ENCODE measurements at places on chromosomes 16 and 17. TPM values are rescaled to one million over a fixed set of nuclear protein-coding genes. Genes with fewer than 3 reads are reported as not detected.

The ZPBP2 gene
- total RNA-seq: 0.74 TPM

The HYDIN gene
- not detected for total RNA-seq

The UMOD gene
- total RNA-seq: not detected

The NPIPB8 gene
- total RNA-seq: 1.3 TPM

The MT1G gene
- total RNA-seq: 41.0 TPM

The KRT33A gene
- total RNA-seq: not detected

The CTF1 gene
- total RNA-seq: not detected

The GHDC gene
- total RNA-seq: 18.4 TPM

The CCL7 gene
- not detected for total RNA-seq

The ZNF423 gene
- total RNA-seq: not detected

The TK2 gene
- 5.6 TPM for total RNA-seq

DNA sequence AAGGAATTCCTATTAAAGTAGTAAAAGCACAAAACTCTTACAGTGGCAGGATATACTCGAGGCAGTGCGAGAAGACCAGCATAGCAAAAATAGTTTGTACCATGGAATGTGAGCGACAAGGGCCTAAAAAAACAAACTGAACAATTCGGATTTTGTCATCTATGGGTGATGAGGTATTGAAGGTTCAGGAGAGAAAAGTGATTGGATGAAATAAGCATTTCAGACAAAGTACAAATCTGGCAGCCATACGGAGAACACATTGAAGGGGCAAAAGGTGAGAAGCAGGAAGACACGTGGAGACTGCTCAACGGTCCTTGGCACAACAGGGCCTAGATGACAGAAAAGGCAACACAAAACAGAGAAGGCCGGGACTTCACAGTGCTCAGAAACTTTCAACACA, 22.5 kb downstream of the MYH10 start:
- no peaks in the 10 kb centered on the region for H3K27me3 ChIP-seq
- no peak overlapping the region for H3K27ac ChIP-seq
- H3K4me1 ChIP-seq: no peaks in the 10 kb centered on the region
- no peaks in the 10 kb centered on the region for H3K36me3 ChIP-seq

GRCh38 chr17:41403404-41404023, 6.1 kb upstream of the KRT31 start:
- DNase-seq: no peak
- no peak overlapping the region for H3K27ac ChIP-seq
- no peaks in the 10 kb centered on the region for H3K36me3 ChIP-seq

GRCh38 chr16:66936889-66937554, 1.7 kb downstream of the CES2 start:
- no peaks in the 10 kb centered on the region for H3K27me3 ChIP-seq
- no peak overlapping the region for H3K27ac ChIP-seq
- DNase-seq: no peak
- H3K4me3 ChIP-seq: no peak overlapping the region
- peaks cover 33% of the 10 kb centered on the region for H3K4me1 ChIP-seq
- H3K36me3 ChIP-seq: peaks cover 15% of the 10 kb centered on the region

DNA sequence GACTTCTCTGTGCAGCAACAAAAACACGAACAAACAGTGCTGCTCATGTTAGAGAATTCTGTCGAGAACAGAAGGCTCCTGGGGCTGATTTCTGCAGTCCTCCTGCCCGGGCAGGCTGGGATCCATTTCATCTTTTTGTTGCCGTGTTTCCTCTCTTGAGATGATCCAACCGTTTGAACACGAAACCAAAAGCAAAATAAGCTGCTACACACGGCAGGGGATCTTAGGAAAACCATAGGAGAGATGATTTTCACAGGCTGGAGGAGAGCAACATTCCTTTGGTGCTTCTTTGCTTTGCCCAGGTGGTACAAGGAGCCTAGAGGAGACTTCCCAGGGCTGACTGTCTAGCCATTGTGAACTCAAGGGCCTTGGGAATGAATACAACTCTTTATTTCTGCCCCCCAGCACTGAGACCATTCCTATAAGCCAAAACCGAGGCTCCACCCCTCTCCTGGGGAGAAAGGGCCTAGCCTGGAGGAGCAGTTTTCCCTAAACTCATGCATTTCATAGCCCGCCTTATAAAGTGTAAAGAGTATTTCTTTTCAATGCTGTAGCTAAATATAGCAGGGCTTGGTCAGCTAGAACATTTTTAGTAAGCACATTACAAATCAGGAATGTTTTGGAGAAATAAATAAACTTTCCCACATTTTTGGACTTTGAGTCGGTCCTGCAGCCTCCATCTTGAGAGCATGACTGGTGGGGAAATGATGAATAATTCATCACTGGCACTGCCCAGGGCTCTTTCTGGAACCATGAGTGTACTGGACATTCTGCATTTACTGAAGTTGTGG, 7.7 kb downstream of the FOXL1 start:
- no peak for DNase-seq
- no peaks in the 10 kb centered on the region for H3K36me3 ChIP-seq
- H3K4me3 ChIP-seq: no peak overlapping the region
- no peaks in the 10 kb centered on the region for H3K27me3 ChIP-seq

DNA sequence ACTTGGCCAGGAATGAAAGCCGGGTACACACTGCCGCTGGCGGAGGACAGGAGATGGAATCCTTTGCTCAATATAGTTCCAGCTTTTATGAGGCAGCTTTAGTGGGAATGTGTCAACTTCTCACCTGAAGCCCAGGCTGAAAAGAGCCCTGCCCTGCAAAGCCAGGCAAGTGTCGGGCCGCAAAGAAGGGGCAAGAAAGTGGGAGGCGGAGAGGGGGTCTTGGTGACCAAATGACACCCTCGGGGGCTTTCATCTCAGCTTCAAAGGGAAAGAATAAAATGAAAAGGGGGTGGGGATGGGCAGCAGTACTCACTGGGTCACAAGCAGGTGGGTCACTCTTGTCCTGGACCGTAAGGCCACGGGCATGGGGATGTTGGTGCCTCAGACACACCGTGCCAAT, 62.9 kb downstream of the C16orf95 start:
- no peaks in the 10 kb centered on the region for H3K36me3 ChIP-seq
- no peaks in the 10 kb centered on the region for H3K27me3 ChIP-seq
- no peaks in the 10 kb centered on the region for H3K4me1 ChIP-seq
- no peak for DNase-seq
- H3K27ac ChIP-seq: no peak overlapping the region
- no peak overlapping the region for H3K4me3 ChIP-seq

DNA sequence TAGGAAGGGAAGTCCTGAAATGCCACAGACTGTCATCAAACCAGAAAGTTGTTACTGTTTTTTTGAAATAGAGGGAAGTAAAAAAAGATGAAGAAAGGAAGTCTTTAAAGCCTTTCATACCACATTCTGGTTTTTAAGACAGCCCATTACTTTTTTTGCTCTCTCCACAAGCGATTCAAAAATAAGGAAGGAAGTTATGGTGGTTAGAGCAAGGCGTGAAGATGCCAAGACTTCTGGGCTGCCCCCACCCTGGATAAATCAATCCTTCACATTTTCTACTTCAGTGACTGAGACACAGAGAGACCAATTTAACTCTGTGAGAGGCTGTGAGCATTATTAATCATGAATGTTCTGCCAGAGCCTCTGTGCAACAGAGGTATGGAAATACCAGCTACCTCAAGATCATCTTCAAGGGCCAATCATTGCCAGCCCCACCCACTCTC, 82.3 kb upstream of the BCAR1 start:
- H3K27ac ChIP-seq: no peak overlapping the region
- H3K36me3 ChIP-seq: no peaks in the 10 kb centered on the region

- no peaks in the 10 kb centered on the region for H3K4me1 ChIP-seq
- H3K36me3 ChIP-seq: no peaks in the 10 kb centered on the region
- no peak overlapping the region for H3K4me3 ChIP-seq
- H3K27me3 ChIP-seq: no peaks in the 10 kb centered on the region
Measured at GRCh38 chr16:12661656-12662172, 142.0 kb downstream of the CPPED1 start.

GRCh38 chr16:83701494-83701893, 106.3 kb upstream of the HSBP1 start:
- H3K4me3 ChIP-seq: no peak overlapping the region
- no peaks in the 10 kb centered on the region for H3K27me3 ChIP-seq
- no peak for DNase-seq
- H3K4me1 ChIP-seq: no peaks in the 10 kb centered on the region
- no peaks in the 10 kb centered on the region for H3K36me3 ChIP-seq
- no peak overlapping the region for H3K27ac ChIP-seq

GRCh38 chr17:62998166-62998565, 32.1 kb downstream of the TANC2 start:
- no peak overlapping the region for H3K27ac ChIP-seq
- DNase-seq: no peak
- no peaks in the 10 kb centered on the region for H3K4me1 ChIP-seq
- no peaks in the 10 kb centered on the region for H3K27me3 ChIP-seq
- H3K36me3 ChIP-seq: no peaks in the 10 kb centered on the region

DNA sequence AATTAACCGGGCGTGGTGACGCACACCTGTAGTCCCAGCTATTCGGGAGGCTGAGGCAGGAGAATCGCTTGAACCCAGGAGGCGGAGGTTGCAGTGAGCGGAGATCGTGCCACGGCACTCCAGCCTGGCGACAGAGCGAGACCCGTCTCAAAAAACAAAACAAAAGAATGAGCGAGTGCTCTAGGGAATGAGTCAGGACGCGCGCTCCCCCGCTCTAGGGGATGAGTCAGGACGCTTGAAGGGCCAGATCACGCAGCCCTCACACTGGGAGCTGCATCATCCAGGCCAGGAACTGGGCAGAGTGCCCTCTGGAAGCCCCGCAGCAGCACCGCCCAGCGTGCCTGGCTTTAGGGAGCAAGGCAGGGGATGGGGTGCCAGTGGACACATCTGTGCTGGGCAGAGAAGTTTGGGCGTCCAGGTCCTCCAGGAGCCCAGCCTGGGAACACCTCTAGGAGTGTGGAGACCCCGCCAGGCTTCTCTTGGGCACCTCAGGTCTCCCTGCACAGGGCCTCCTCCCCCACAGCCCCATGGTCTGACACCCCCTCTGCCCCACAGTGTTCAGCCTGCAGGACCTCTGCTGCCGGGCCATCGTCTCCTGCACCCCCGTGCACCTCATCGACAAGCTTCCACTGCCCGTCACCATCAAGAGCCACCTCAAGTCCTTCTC, 3.9 kb upstream of the WFIKKN1 start:
- DNase-seq: no peak
- H3K4me3 ChIP-seq: no peak overlapping the region
- H3K4me1 ChIP-seq: no peaks in the 10 kb centered on the region
- H3K27ac ChIP-seq: no peak overlapping the region

DNA sequence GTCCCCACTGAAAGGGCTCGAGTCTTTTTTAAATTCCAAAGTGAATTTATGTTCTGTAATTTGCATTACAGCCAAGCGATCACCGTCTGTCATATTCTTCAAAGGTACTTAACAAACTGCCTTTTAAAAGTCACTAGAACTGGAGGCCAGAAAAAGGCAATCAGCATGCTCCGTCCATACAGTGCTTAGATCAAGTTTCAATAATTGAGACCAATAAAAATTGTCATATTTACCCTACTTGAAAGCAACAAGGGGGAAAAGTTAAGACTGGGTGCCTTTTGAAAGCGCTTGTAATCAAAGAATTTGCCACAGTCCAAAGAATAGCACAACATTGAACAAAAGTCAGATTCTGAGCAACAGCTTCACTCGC, 9.0 kb upstream of the ZFHX3 start:
- H3K4me1 ChIP-seq: no peaks in the 10 kb centered on the region
- H3K4me3 ChIP-seq: no peak overlapping the region
- H3K27ac ChIP-seq: no peak overlapping the region
- DNase-seq: no peak

GRCh38 chr16:15597822-15598647, 44.9 kb downstream of the MARF1 start:
- peaks cover 65% of the 10 kb centered on the region for H3K36me3 ChIP-seq
- no peak for DNase-seq
- H3K4me1 ChIP-seq: no peaks in the 10 kb centered on the region
- no peak overlapping the region for H3K27ac ChIP-seq

- peak; percentile 67 for DNase-seq
- no peak overlapping the region for H3K27ac ChIP-seq
- peak overlapping the region; percentile 65 for H3K4me3 ChIP-seq
- no peaks in the 10 kb centered on the region for H3K27me3 ChIP-seq
- no peaks in the 10 kb centered on the region for H3K36me3 ChIP-seq
Measured at GRCh38 chr17:39096508-39097149, 54.8 kb downstream of the PLXDC1 start.

GRCh38 chr16:3020247-3020603, at the start of gene TNFRSF12A:
TSS of gene TNFRSF12A (plus strand) at chr16:3020368. CDS start at chr16:3020398, 30 bp downstream.
- no peaks in the 10 kb centered on the region for H3K27me3 ChIP-seq
- H3K4me3 ChIP-seq: peak within 1 kb of the TSS; percentile 70
- peak within 1 kb of the TSS; percentile 78 for H3K27ac ChIP-seq
- DNase-seq: peak; percentile 45
- H3K4me1 ChIP-seq: peaks cover 47% of the 10 kb centered on the region

- no peaks in the 10 kb centered on the region for H3K27me3 ChIP-seq
- H3K27ac ChIP-seq: peak overlapping the region; percentile 96
- no peak for DNase-seq
- H3K4me1 ChIP-seq: peaks cover 36% of the 10 kb centered on the region
- no peaks in the 10 kb centered on the region for H3K36me3 ChIP-seq
- peak overlapping the region; percentile 91 for H3K4me3 ChIP-seq
Measured at GRCh38 chr16:20899477-20900298, 470 bp downstream of the DCUN1D3 start.

DNA sequence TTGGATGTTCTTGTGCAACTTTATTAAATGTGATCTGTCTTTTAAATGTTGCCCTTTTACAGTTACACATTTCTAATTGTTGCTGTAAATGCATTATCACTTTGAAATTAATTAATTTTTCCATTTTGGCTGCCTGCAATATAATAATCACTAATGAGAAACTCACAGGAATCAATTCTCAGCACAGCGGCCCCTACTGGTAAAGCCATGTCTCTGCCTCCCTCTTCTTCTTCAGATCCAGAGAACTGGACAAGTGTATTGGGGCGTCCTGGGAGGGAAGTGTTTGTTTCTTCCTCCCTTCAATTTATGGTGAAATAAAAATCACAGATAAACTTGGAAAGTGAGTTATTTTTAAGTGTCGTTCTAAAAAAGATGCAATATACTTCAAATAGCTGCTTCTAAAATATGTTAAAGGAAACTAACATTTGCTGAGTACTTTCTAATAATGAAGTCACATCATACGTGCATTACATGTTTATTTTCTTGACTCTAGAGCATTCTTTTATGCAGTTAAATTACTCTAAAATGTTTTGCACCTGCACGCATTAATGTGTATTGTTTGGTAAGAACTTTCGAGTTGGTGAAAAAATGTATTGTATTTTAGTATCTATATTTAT, 338.0 kb downstream of the WWOX start:
- H3K36me3 ChIP-seq: no peaks in the 10 kb centered on the region
- no peaks in the 10 kb centered on the region for H3K4me1 ChIP-seq
- H3K4me3 ChIP-seq: no peak overlapping the region

DNA sequence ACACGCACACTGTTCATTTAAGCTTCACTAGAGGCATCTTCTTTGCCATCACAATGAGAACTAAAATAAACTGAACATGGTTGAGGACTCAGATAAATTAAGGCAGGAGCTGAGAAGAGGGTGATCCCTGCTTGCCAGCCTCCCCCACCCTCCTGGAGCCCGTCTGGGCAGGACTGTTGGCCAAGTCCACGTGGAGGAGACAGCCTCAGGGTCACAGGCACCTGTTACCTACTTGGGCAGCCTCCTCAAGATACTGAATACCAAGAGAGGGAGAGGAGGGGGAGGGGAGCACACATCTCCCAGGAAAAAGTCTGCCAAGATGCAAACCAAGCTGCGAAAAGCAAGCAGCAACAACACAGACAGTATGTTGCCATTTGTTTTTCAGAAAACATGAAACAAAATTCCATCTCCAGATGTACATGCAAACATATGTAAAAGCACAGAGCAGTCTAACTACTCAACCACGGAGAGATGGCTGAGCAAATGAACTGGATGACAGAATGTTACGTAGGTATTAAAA, 67.4 kb downstream of the SLC39A11 start:
- H3K36me3 ChIP-seq: no peaks in the 10 kb centered on the region
- H3K27ac ChIP-seq: no peak overlapping the region
- no peak for DNase-seq
- no peak overlapping the region for H3K4me3 ChIP-seq
- H3K4me1 ChIP-seq: no peaks in the 10 kb centered on the region
- H3K27me3 ChIP-seq: no peaks in the 10 kb centered on the region

Data from CD8-positive, alpha-beta memory T cell (primary cell).